ENCODE measurements at places on chromosomes 6 and 20.

GRCh38 chr6:1254326-1254725 lies 57.6 kb upstream of the FOXQ1 start:
- no peak for DNase-seq

- no peak for DNase-seq
These were observed 2.8 kb upstream of the MAPK13 start for GRCh38 chr6:36127462-36128016.

- DNase-seq: no peak
These were observed 209.9 kb upstream of the SLC35B3 start for GRCh38 chr6:8645212-8645611.

DNA sequence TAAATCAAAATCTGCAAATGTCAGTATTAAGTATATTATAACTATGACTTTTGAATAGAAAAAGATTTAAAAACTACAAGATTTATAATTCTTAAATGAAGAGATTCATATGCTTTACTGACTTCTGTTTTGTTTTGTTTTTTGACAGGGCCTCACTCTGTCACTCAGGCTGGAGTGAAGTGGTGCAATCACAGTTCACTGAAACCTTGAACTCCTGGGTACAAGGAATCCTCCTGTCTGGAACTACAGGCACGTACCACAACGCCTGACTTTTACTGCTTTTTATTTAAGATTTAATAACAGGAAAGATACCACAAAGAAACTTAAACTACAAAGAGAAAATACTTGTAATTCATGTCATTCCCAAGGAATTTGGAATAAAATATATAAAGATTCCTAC lies 940.2 kb upstream of the CITED2 start:
- no peak for DNase-seq

DNA sequence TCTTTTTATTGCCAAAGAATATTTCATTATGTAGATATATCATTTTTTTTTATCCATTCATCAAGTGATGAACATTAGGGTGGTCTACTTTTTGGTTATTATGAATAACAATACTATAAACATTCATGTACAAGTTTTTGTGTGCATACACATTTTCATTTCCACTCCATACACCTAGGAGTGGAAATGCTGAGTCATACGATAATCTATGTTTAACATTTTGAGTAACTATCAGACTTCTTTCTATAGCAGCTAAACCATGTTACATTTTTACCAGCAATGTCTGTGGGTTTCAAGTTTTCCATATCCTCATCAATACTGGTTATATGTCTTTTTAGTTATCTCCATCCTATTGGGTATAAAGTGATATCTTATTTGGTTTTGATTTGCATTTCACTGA lies 65.7 kb downstream of the PRSS35 start:
- no peak for DNase-seq

DNA sequence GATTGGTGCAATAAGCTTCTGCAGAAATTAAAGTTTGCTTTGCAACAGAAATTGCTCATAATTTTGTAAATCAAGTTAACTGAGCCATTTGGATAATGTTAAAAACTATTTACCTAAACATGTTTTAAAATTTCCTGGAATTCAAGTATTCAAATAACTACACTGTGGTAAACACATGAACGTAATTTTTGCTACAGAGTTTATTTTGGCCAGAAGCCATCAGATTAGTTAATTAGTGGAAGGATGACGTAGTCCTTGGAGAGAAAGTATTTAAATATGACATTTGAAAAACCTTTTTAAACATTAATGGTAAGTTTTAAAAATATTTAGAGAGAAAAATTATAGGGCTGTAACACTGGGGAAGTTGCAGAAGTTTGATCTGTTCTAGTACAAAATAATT lies 121.2 kb upstream of the UST start:
- DNase-seq: no peak
